A549 treated with DMSO at 1 μM for 4 hours (cell line): ENCODE measurements at places on chromosomes 5 and 9. TPM values are rescaled to one million over a fixed set of nuclear protein-coding genes. Genes with fewer than 3 reads are reported as not detected.

Gene HAVCR2
- 0.23 to 0.63 TPM (median 0.40 TPM) in 5 replicates for total RNA-seq

Gene REEP2
- total RNA-seq: 5.4 to 7.7 TPM (median 7.0 TPM) in 5 replicates

Gene SIL1
- 24.4 to 26.5 TPM (median 25.7 TPM) in 5 replicates for total RNA-seq

Gene GFI1B
- total RNA-seq: 0.06 to 0.15 TPM (median 0.06 TPM) in 3 of 5 replicates, not detected in the others

Gene IFNA10
- not detected in 5 replicates for total RNA-seq

Gene ADAMTSL2
- total RNA-seq: not detected in 5 replicates

Gene TRIM36
- 1.5 to 2.4 TPM (median 2.0 TPM) in 5 replicates for total RNA-seq
